ENCODE measurements at places on chromosomes 3 and 15. TPM values are rescaled to one million over a fixed set of nuclear protein-coding genes. Genes with fewer than 3 reads are reported as not detected.

SHC4 gene
- 4.9 TPM for total RNA-seq

DNA sequence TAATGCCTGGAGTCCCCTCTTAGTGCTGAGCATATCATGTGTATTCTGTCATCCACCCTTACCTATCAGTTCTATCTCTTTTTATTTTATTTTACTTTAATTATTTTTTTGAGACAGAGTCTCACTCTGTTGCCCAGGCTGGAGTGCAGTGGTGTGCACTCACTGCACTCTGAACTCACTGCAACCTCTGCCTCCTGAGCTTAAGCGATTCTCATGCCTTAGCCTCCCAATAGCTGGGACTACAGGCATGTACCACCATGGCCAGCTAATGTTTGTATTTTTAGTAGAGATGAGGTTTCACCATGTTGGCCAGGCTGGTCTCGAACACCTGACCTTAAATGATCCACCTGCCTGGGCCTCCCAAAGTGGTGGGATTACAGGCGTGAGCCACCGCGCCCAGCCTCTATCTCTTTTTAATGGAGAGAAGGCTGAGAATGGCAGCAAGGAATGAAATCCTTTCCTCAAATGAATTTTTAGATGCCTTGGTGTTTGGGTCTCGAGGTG, 11.4 kb downstream of the SACM1L start:
- DNase-seq = no peak
- no peak overlapping the region for H3K27ac ChIP-seq
- no peak overlapping the region for H3K4me3 ChIP-seq
- peaks cover 9% of the 10 kb centered on the region for H3K4me1 ChIP-seq
- peaks cover 2% of the 10 kb centered on the region for H3K36me3 ChIP-seq

DNA sequence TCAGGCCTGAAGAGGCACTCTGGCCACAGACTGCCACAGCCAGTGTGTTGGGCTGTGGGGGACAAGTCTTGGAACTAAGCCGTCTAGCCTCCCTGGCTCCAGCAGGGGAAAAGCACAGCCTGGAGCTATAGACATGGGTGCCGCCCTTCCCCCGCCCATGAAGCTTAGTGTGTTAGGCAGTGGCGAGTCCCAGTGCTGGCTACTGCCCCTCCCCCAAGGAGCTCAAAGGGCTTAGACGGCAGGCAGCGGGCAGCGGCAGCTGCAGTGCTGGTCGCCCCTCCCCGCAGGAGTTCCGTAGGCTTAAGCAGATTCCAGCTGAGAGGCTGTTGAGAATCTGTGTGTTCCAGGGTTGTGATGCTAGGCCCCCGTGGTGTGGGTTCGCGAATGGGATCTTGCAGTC, 135.8 kb upstream of the RORA start:
- peaks cover 6% of the 10 kb centered on the region for H3K36me3 ChIP-seq
- DNase-seq = peak; percentile 34
- H3K27ac ChIP-seq = no peak overlapping the region
- H3K4me3 ChIP-seq = no peak overlapping the region
- peaks cover 6% of the 10 kb centered on the region for H3K27me3 ChIP-seq

DNA sequence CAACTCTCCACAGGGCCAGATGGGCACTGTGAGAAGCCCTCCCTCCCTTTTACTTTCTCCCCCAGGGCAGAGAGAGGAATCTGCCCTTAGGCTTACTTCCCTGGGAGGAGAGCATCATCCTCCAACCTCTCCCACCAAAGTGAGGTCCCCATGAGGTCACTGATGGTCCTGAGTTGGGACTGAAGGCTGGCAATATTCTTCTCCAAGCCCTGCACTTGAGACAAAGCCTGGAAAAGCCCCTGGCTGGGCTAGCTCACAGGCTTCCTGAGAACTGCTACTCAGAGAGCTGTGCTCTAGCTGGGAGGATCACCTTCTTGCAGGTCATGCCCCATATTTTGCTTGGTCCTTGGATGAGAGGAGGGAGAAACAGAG, 110.0 kb upstream of the MEF2A start:
- H3K4me1 ChIP-seq = peaks cover 4% of the 10 kb centered on the region
- H3K4me3 ChIP-seq = no peak overlapping the region
- H3K36me3 ChIP-seq = no peaks in the 10 kb centered on the region
- no peak overlapping the region for H3K27ac ChIP-seq
- no peaks in the 10 kb centered on the region for H3K27me3 ChIP-seq

DNA sequence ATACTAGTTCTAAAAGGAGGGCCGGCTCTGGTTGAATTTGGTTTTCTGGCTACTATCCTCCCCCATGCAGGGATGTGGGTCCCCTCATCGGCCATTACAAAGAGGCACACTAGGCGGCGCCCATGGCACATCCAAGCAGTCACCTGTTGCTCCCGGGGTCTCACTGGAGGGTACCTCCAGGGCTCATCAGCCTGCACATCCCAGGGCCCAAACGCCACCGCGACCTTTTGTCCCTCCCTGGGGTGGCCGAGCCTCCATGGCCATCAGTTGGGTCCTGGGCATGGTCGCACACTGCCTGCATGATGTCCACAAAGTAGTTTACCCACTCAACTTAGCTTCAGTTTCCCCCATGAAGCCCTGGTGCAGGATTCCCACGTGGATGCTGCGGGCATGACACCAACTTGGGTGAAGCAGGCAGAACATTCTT, 28.3 kb downstream of the IDH3A start:
- peaks cover 4% of the 10 kb centered on the region for H3K36me3 ChIP-seq
- H3K4me1 ChIP-seq = no peaks in the 10 kb centered on the region
- no peak overlapping the region for H3K27ac ChIP-seq
- H3K27me3 ChIP-seq = no peaks in the 10 kb centered on the region
- DNase-seq = peak; percentile 67

All from neural crest cell (in vitro differentiated cells).